HFFc6 (cell line): ENCODE measurements at places on chromosomes 11 and 22. TPM values are rescaled to one million over a fixed set of nuclear protein-coding genes. Genes with fewer than 3 reads are reported as not detected.

DNA sequence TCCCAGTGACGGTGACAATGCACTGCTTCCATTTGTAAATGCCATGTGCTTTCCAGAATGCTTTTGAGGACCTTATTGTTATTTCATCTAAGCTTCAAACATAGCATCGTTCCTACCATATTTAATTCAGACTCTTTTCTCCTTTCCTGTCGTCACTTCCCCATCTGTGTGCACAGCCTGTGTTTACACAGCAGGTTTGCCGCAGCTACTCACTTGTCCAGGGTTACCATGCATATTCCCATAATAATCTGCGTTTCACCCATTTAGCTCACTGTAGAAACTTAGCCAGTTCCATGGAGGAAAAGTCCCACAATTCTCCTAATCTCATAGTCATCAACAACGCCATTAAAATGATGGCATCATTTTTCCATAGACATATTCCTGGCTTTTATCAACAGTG lies 48.0 kb downstream of the FLI1 start:
- H3K27ac ChIP-seq = no peak overlapping the region
- no peak overlapping the region for H3K4me3 ChIP-seq
- H3K4me1 ChIP-seq = peaks cover 23% of the 10 kb centered on the region

The CCDC116 gene
- total RNA-seq = 0.22 to 0.35 TPM (median 0.26 TPM) in 3 replicates

DNA sequence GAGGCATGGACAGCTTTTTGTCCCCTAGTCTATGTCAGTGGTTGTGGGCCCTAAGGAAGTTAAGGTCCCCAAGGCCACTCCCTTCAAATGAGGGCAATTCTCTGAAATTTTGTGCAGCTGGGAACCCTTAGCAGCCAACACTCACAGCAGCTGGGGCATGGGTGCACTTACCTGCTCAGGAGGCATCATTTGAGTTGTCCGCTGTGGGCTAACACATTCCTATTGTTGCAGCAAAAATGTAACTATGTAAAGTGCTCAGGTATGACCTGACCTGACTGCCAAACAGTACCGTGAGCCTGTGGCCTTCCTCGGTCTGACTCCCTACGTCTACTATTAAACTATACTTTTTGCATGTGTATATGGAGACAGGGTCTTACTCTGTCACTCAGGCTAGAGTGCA lies 5.8 kb upstream of the MRTFA start:
- H3K4me3 ChIP-seq = no peak overlapping the region
- H3K36me3 ChIP-seq = no peaks in the 10 kb centered on the region
- H3K4me1 ChIP-seq = peaks cover 31% of the 10 kb centered on the region
- DNase-seq = no peak

The TMEM191C gene
- total RNA-seq = 0.48 to 1.8 TPM (median 1.4 TPM) in 3 replicates

The VSIG2 gene
- total RNA-seq = not detected in 3 replicates

- peak; percentile 45 for DNase-seq
- peak overlapping the region; percentile 80 for H3K4me3 ChIP-seq
- no peak overlapping the region for H3K27ac ChIP-seq
- peaks cover 12% of the 10 kb centered on the region for H3K27me3 ChIP-seq
- H3K4me1 ChIP-seq = peaks cover 35% of the 10 kb centered on the region
These were observed 703 bp downstream of the ABTB2 start for GRCh38 chr11:34356913-34357700.
